ENCODE measurements at places on chromosomes 4 and X. TPM values are rescaled to one million over a fixed set of nuclear protein-coding genes. Genes with fewer than 3 reads are reported as not detected.

- no peaks in the 10 kb centered on the region for H3K4me1 ChIP-seq
- H3K4me3 ChIP-seq = no peak overlapping the region
- no peaks in the 10 kb centered on the region for H3K27me3 ChIP-seq
- H3K27ac ChIP-seq = no peak overlapping the region
Measured at GRCh38 chrX:68199062-68199848, 234.0 kb downstream of the OPHN1 start.

- H3K4me3 ChIP-seq = no peak overlapping the region
- H3K27ac ChIP-seq = no peak overlapping the region
- H3K27me3 ChIP-seq = peaks cover 15% of the 10 kb centered on the region
- DNase-seq = no peak
- peaks cover 38% of the 10 kb centered on the region for H3K4me1 ChIP-seq
Measured at GRCh38 chrX:17414839-17415238, 39.8 kb downstream of the NHS start.

DNA sequence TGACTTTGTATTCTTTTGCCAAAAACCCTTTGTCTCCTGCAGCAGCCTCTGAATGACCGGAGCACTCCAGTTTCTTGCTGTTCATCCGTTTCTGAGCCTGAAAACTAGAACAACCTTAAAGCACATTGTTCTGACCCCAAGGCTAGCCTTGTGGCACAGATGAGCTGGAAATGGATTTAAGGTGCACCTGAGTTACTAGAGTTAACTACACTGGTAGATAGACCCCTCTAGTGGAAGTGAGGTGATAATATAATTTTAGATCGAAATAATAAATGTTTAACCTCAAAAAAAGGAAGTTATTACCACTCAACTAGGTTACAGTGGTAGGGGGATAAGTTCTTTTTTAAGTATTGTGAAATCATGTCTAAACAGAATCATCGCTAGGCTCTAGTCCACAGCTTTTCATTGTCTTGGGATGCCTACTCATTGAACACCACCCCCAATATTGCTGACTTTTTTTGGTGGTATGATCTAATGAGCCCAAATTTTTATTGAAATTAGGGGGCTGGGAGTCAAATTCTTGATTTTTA, 2.7 kb downstream of the PLS3 start:
- peak overlapping the region; percentile 100 for H3K27ac ChIP-seq
- H3K27me3 ChIP-seq = no peaks in the 10 kb centered on the region
- H3K4me3 ChIP-seq = peak overlapping the region; percentile 99
- DNase-seq = no peak

DNA sequence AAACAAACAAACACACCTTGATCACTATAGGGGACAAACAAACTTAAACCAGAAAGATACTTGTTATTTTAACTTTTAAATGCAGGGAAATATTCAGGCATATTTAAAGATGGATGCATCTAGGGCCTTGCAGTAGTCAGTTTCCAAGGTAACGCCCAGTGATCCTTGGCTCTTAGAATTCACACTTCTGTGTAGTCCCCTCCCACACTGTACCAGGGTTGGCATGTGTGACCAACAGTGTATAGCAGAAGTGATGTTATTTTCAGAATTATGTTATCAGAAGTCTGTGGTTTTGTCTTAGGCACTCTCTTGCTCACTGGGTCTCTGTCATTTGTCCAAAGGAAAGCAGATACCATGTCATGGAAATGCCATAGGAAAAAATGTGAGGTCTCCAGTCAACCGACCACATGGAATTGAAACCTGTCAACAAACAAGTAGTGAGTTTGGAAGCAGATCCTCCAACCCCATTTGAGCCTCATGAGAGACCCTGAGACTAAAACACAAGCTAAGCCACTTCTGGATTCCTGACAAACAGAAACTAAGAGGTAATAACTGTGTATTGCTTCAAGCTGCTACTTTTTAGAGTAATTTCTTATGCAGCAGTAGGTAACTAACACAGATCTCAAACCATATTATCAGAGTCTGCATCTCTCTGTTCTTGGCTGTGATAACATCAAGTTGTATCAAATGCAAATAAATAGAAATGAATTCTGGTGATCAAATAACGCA, 670.3 kb downstream of the KCTD8 start:
- H3K36me3 ChIP-seq = no peaks in the 10 kb centered on the region
- H3K27me3 ChIP-seq = no peaks in the 10 kb centered on the region
- H3K4me3 ChIP-seq = no peak overlapping the region
- DNase-seq = no peak

DNA sequence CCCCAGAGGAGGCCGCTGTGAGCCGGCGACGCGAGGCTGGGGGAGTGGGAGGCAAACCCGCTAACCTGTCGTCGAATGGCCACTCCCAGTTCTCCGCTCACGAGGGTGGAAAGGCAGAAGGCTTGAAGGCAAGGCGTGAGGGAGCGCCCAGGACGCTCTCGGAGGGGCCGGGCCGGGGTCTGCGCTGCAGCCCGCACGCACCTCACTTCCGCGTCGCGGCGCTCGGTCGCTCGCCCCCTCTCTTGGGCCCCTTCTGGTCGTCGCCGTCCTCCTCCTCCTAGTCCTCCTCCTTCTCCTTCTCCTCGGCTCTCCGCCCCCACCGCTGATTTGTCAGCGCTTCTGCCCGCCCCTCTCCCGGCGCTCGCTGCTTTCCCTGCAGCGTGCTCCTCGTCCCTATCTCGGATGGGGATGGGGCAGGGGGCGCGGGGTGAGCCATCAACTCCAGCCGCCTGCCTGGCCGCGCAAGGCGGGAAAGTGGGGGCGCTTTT, at the start of gene SNCA:
Gene SNCA, minus strand, starts transcription at position 265 of the 488 bp plus-strand sequence. CDS start 1,494 bp downstream, outside the sequence.
- peaks cover 8% of the 10 kb centered on the region for H3K36me3 ChIP-seq
- H3K4me1 ChIP-seq = peaks cover 18% of the 10 kb centered on the region
- DNase-seq = peak; percentile 78

The PCSK1N gene
- total RNA-seq = 42.8 TPM

The PSAPL1 gene
- not detected for total RNA-seq
